ENCODE measurements at places on chromosomes 4 and X.

DNA sequence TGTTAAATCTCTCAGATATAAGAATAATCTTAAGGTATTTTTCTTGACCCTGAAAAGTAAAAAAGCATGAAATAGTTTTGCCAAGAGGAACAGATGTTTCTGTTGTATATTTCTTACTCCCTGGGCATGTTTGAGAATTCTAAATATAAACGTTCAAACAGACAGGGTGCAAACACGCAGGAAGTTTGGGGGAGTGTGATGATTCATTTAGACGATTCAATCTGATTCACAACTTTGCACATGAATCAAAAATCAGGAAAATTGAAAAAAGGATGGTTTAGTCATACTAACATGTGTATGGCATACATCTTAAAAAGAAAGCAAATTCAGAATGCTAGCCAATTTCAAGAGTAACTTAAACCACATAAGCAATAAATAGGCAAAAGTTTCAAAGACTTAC, 340.3 kb upstream of the GRID2 start:
- DNase-seq, result no peak

- DNase-seq, result no peak
These were observed 293.5 kb downstream of the OPHN1 start for GRCh38 chrX:68139791-68140190.

DNA sequence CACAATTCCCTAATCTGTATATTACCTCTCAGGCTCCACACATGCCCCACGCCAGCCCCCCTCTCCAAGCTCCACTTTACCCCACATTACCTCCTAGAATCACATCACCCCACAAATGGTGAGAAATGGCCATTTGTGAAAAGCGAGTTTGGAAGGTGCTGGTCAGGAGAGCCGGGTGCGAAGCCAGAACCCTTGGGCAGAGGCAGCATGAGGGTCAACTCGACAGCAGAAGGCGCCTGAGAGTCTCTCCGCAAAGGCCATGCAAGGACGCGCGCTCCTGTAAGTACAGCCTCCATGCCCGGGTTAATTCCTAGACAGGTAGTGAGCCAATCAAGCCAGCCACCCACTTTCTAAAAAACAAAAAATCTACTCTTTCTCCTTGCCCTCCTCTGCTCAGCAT, 42.4 kb downstream of the RHOXF2 start:
- DNase-seq, result no peak

DNA sequence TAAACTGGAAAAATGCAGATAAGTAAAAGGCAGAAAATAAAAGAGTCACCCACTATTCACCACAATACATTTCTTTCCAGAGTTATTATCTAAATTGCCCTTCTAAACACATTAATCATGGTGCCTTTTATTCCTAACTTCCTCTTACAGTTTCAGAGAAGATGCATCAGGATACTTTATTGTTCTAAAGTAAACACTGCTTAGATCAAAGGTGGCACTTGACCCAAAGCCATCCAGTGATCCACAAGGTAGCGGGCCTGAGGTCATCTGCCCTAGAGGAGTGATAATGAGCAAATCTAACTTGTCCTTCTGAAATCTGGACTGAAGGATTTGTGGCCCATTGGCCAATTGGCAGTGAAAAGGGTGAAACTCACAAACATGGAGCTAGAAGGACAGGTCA, 12.0 kb upstream of the TMEM154 start:
- DNase-seq, result no peak

GRCh38 chrX:148700021-148700420, 199.6 kb downstream of the AFF2 start:
- no peak for DNase-seq

DNA sequence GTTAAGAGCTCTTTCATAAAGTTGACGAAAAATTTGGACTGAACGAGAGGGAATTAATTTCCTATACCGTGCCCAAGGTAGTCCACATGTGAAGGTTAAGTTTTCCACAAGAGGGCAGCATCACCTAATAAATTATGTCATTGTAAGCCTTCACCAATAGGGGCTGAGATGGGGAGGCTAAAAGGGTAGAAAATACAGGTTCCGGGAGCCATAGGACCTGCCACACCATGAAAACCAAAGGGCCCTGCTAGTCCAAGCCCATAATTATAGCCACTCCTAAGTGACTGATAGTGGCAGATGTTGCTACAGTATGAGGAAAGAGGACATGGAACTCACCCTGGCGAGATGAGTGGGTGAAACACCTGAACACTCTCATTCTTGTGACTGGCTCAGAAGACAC, 122.2 kb downstream of the SHROOM4 start:
- no peak for DNase-seq

DNA sequence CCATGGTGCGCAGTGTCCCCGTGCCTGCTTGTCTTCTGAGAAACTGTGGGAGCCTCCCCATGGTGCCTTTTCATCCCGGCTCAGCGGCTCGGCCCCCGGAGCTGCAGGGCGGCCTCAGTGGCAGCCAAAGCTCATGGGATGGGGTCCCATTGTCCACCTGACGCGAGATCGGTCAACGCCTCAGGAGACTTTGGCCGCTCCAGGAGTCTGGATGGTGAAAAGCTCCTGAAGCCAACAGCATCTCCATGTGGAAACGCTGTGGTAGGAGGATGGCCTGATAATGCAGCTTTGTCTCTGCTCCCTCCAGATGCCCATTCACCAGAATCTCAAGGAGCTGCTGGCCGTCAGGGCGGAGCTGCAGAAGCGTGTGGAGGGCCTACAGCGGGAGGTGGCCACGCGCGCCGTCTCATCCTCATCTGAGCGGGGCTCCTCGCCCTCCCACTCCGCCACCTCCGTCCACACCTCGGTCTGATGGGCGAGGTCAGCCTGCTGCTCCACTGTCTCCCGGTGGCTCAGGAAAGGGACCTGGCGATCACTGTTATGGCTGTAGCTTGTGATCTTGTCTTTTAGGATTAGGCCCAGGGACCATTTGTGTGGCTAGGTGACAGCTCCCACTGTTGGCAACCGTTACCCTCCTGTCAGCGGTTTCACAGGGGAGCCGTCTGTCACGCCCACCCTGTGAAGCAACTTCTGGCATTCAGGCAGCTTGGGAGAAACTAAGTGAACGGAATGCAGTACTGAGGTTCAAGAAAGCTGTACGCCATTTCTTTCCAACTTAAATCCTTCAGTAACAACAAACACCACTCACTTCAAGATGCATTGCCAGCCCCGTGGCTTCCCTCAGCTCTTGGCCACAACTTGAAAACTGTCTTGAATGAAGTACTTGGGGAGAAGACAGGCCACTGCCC, 69.3 kb downstream of the MTMR1 start:
- no peak for DNase-seq

GRCh38 chr4:77500801-77501200, 104.8 kb upstream of the CXCL13 start:
- no peak for DNase-seq

GRCh38 chr4:11623726-11624037, 195.0 kb upstream of the HS3ST1 start:
- DNase-seq, result no peak

- DNase-seq, result no peak
These were observed 76.0 kb upstream of the FAM47B start for GRCh38 chrX:34866646-34867045.

GRCh38 chr4:143085659-143086058, 99.1 kb upstream of the USP38 start:
- DNase-seq, result no peak

- DNase-seq, result no peak
These were observed 56.2 kb upstream of the ADRA2C start for GRCh38 chr4:3709846-3710441.

DNA sequence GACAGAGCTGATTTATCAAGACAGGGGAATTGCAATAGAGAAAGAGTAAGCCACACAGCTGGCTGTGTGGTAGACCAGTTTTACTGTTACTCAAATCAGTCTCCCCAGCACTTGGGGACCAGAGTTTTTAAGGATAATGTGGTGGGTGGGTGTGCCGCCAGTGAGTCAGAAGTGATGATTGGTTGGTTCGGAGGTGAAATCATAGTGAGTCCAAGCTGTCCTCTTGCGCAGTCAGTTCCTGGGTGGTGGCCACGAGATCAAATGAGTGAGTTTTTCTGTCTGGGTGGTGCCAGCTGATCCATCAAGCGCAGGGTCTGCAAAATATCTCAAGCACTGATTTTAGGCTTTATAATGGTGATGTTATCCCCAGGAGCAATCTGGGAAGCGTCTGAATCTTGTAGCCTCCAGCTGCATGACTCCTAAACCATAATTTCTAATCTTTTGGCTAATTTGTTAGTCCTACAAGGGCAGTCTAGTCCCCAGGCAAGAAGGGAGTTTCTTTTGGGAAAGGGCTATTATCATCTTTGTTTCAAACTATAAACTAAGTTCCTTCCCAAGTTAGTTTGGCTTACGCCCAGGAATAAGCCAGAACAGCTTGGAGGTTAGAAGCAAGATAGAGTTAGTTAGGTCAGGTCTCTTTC, 44.0 kb upstream of the PPP1R2C start:
- DNase-seq, result no peak

DNA sequence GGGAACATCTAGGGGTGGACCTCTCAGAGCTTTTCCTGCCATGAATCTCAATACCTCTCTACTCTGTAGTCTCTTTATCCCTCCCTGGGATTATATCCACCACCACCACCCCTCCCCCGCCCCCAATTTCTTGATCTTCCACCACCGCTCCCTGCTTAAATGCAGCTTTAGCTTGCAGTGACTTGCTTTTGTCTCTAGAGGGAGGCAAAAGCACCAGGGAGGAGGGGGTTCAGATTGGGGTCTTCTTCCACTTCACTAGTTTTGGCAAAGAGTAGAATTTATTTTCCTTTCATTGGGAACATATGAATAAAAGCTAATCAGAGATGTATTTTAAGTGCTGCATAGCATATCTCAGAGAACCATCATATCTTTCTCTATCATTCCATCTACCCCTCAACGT, 5.5 kb downstream of the ARHGAP36 start:
- DNase-seq, result no peak

- no peak for DNase-seq
These were observed 2.7 kb downstream of the UTP14A start for GRCh38 chrX:129908636-129909035.

DNA sequence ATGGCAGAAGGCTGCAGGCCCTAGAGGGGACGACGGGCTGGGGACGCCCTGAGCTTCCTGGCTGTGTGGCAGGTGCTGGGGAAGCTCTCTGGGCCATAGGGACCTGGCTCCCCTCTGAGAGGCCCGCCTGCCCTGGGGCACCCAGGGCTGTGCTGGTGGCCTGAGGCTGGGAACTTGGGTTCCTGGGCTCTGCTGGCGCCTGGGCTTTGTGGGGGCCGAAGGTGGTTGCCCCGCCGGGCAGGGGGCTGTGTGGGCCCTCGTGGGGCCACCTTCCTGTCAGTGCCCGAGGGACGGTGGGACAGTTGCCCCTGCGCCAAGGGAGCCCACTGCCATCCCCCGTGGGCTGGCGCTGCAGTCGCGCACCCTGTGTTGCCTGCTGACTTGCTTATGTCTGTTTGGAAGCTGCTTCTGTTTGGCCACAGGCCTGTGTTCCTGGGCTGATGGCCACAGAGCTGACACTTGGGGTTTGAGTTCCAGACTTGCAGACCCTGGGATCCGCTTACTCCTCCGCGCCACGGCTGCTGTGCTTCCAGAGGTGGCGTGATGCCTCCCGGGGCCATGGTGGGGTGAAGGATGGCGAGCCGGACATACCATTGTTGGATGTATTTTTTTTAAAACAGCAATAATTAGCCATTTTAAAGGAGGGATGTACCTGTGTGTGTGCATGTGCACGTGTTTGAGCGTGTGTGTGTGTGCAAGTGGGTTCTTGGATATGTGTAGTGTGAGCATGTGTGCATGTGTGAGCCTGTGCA, 8.5 kb downstream of the NAT8L start:
- no peak for DNase-seq

GRCh38 chr4:42732776-42733175, 75.9 kb upstream of the ATP8A1 start:
- no peak for DNase-seq

GRCh38 chr4:21544415-21544814, 404.2 kb downstream of the KCNIP4 start:
- DNase-seq, result no peak

GRCh38 chr4:3108211-3108610, 33.7 kb downstream of the HTT start:
- no peak for DNase-seq

- DNase-seq, result no peak
These were observed 430.6 kb downstream of the BCOR start for GRCh38 chrX:39667191-39667590.

DNA sequence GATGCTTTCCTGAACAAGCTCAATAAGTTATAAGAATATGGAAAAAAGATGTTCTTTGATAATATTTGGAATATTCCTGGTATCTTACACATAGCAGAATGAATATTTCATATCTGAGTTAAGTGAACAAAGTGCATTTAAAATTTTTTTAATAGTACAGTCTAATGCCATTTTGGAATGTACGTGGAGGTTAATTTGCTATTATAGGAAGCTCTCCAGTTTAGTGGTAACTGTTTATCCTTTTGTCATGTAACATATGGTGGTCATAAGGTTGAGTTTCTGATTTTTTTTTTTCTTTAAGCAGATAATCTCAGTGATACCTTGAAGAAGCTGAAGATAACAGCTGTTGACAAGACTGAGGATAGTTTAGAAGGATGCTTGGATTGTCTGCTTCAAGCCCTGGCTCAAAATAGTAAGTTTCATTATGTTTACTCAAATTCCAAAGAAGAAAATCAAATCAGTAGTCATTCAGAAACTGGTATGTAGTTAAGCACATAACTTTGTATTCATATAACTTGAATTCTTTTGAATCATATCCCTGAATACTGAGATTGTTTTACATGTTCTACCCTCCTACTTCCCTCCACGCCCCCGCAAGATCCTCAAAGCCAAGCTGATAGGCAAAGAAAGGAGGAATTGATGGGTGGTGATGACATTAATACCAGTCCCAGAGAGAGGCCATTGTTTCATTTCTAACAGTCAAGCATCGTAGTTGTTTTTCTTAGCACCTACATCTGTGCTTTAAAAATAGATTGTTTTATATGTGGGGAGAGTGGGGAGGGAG, 32.1 kb downstream of the RAP1GDS1 start:
- DNase-seq, result no peak

DNA sequence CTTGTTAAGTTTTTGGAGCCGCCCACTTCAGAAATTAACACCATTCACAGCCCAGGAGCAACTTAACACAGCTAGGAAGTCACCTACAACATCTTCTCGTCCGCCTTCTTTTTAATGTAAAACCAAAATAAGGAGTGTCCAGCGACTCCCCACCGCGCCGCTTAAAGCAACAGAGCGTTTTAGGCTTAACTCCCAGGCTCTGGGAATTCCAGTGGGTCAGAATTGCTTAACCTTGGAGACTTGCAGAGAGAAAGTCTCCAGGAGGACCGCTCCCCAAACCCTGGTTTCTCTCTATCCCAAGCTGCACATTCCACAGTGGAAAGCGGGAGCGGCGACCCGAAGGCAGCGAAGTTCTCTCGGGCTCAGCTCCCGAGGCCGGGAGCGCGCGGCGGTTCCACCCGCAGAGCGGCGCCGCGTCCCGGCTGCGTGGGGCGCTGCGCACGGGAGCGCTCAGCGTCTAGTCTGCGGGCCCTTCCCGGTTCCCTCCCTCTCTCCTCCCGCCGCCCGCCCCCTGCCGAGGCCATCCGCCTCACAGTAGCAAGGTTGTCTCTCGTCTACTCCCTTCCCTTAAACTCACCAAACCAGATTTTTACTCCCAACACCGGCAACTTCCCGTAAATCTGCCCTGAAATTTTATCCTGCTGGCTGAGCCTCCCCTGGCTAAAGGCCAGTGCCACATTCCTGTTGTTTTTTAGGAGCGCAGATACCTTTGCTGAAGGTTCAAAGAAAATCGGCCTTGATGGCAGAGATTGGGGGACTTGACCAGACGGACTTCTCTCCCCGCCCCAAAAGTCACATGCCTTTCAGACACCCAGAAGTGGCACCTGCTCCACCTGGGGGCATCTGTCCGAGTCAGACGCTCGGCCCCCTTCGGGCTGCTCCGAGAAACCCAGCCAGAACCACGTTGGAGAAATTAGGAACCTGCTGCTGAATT, at the start of gene RBM47:
Gene RBM47, minus strand, starts transcription at position 464 of the 934 bp plus-strand sequence. CDS start 190,971 bp downstream, outside the sequence.
- DNase-seq, result no peak

All from coronary artery (tissue), 2 donors.